NCI-H82 (cell line): ENCODE measurements at places on chromosomes 5 and 9.

DNA sequence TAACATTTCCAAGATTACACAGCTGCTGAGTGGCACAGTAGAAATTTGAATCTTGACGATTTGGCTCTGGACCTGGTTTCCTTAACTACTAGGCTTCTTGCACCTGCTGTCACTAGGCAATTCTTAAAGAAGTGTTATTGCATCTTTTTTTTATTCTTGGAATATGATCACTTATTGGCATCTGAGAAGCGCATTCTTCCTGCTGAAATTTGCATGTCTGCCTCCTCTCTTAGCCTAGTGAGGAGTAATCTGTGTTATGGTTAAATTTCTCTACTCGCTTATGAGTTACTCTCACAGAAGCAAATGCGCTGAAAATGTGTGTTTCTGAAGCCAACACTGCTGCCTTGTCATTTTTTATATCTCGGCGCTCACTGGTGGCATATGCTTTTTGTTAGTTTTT, 89.3 kb downstream of the WDR41 start:
- no peak for DNase-seq

GRCh38 chr9:105306351-105307140, 62.1 kb downstream of the SLC44A1 start:
- DNase-seq: no peak

DNA sequence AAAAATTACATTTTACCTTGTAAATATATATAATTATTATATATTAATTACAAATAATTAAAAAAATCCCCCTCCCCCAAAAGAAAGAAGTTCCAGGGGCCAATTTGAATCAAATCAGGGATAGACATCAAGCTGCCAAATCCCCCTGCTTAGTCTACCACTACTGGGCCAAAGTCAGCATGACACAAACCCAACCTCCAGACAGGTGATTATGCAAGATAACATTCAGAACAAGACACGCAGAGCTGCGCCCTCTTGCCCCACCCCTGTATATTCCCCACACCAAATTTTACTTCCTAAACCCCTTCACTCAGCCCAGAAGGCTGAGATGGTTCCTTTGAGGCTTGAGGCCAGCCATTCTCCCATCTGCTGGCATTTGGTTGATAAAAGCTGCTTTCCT, 2059.1 kb upstream of the CDH6 start:
- DNase-seq: no peak

GRCh38 chr9:134056483-134057306, 11.1 kb downstream of the BRD3 start:
- no peak for DNase-seq

DNA sequence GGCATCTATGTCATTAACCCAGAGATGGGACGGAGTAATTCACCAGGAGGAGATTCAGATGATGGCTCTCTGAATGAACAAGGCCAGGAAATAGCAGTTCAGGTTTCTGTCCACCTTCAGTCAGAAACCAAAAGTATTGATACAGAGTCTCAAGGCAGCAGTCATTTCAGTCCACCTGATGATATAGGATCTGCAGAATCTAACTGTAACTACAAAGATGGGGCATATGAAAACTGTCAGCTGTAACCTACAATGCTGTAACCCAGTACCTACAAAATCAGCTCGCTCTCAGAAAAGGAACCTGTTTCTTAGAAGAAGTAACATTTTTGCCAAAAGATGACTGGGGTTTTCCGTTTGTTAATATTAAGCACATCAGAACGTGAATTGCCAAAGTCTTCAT, 14.7 kb downstream of the MFAP3 start:
- no peak for DNase-seq

DNA sequence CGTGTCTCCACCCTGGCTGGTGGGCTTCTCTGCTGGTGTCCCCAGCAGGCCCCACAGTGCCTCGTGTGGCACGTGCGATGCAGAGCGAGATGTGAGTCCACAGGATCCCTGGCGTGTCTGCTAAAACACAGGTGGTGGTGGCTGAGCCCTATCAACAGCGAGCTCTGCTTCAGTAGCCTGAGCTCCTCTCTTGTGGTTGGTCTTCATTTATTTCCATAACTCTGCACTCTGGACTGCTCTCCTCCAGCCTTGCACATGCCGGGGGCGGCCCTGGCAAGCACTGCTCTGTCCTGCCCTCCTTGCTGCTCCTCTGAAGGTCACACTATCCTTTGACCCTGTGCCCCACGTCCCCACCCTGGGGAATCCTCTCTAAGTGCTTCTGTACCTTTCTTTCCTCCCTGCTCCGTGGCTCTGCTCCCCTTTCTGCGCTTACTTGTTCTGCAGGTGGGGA, 59.2 kb downstream of the NSUN2 start:
- DNase-seq: peak; percentile 34

- no peak for DNase-seq
Measured at GRCh38 chr5:39379693-39380092, 15.4 kb upstream of the C9 start.

- DNase-seq: no peak
Measured at GRCh38 chr5:80634193-80634592, 20.3 kb upstream of the MSH3 start.

DNA sequence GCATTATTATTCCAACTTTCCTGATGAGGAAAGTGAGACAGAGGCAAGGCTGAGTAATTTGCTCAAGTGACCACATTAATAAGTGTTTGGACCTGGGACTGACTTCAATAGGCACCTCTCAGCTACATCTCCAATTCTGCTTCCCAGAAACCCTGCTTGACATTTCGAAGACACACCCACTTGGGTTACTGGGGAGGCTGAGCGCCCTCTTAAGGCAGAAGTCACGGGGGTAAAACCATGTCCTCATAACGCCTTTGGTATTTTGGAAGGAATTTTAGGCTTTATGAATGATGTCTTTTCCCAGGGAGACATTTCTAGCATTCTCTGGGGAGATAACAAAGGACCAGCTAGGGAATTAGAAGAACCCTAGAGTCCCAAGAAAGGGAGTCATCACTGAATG, 53.3 kb downstream of the TRPC7 start:
- no peak for DNase-seq

DNA sequence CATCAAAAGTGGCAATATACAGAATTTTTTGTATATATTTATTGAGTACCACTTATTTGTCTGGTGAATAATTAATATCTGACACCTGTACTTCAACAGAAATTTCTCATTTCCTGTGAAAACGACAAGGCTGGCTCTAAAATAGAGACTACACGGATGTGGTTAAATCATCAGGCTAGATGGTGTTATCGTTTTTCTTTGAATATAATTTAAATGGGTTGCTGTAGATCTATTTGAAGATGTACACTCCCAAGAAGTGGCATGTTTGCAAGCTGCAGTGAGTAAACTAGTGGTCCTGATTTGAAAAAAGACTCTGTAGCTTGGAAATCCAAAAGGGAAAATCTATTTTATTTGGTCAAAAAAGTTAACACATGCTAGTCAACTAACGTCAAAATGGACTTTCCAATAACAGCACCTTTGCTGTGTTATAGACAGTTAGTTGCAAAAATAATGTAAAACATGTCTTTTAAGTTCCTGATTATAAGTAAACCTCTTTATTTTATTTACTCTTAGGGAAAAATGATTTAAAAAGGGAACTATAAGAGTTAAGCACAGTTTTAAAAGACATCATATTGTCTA, 13.8 kb downstream of the ST8SIA4 start:
- no peak for DNase-seq
